ENCODE measurements at places on chromosomes 2 and 18. TPM values are rescaled to one million over a fixed set of nuclear protein-coding genes. Genes with fewer than 3 reads are reported as not detected.

RAB10 gene
- 86.1 TPM for polyA plus RNA-seq

GAREM1 gene
- polyA plus RNA-seq = not detected

LRP2 gene
- polyA plus RNA-seq = not detected

NBEAL1 gene
- 4.9 TPM for polyA plus RNA-seq

DLGAP1 gene
- not detected for polyA plus RNA-seq

ARHGEF4 gene
- 0.24 TPM for polyA plus RNA-seq

CDH2 gene
- not detected for polyA plus RNA-seq

COLEC11 gene
- polyA plus RNA-seq = not detected

PIEZO2 gene
- polyA plus RNA-seq = not detected

UPP2 gene
- not detected for polyA plus RNA-seq

ASAP2 gene
- not detected for polyA plus RNA-seq

AMER3 gene
- not detected for polyA plus RNA-seq

SLC11A1 gene
- 1.3 TPM for polyA plus RNA-seq
